ENCODE measurements at places on chromosomes 2 and 18.

DNA sequence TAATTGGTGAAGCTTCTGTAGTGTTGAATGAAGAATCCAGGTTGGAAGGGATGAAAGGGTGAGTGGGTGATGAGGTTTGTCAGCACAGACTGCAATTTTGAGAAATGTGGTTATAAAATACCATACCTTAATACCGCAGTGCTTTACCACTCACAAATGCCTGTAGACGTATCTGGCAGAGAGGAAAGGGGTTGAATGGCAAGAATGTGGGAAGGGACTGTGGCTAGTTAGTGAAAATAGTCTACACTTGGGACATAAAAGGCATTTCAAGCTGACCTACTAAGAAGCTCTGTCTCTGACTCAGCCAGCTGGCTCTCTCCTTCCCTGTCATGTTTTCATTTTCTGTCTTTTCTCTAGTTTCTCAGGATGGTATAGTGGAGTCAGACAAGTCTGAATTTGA is 25.1 kb downstream of the CDK15 start:
- DNase-seq = no peak

- no peak for DNase-seq
Observed at GRCh38 chr2:182667315-182667695, 48.8 kb upstream of the DNAJC10 start.

DNA sequence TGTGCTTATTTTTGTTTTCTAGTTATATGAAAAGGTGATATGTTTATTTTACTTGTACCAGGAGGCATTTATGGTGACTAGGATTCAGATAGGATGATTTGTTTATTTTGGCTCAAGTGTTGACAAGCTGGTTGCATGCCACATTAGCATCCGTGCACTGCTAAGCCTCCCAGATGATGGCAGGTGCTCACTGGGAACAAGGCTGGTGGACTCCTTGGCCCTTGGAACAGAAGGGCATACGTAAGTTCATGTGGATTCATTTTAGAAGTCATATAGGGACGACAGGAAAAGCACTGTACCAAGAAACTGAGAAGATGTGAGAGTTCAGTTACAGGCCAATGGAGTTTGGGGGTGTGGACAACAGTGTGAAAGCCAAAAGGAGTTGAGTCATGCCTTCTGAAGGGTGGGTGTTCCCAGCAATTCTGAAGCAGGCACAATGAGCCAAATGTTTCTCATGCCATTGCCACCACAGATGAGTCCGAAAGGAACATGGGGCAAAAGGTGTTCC is 166.2 kb downstream of the PHLPP1 start:
- no peak for DNase-seq

- no peak for DNase-seq
Observed at GRCh38 chr2:140589696-140590095, 1541.1 kb downstream of the LRP1B start.

GRCh38 chr2:227710986-227711385 is 6.8 kb downstream of the SLC19A3 start:
- no peak for DNase-seq

DNA sequence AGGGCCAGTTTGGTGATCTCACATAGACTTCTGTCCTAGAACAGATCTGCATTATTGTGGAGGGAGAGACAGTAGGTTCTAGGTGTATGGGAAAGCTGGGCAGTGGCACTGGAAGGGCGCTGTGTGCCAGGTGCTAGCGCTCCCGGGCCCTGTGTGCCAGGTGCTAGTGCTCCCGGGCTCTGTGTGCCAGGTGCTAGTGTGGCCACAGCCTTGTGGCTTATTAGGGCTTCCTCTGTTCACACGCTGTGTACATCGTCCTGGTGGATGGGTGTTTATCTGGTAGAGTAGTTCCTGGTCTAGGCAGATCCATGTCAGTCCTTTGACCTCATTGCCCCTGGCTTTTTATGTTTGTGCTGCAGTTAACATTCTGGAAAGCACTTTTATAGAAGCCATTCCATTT is 263.4 kb downstream of the AGAP1 start:
- no peak for DNase-seq

DNA sequence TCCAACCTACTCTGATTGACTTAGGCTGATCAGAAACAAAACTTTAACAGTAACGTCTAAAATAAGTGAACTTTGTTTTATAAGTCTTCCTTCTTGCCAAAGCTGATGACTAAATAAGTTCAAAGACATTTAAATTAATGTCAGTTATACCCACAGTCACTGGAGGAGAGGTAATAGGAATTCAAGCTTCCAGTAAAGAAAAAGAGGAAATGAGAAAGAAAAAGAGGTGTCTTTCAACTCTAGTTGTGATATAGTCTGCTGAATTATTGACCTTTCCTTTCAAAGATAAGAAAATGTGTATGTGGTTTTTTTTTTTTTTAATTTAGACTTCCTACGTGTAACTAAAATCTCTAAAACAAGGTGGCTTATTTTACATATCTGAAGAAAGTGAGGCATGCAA is 191.5 kb downstream of the SLC8A1 start:
- DNase-seq = no peak

DNA sequence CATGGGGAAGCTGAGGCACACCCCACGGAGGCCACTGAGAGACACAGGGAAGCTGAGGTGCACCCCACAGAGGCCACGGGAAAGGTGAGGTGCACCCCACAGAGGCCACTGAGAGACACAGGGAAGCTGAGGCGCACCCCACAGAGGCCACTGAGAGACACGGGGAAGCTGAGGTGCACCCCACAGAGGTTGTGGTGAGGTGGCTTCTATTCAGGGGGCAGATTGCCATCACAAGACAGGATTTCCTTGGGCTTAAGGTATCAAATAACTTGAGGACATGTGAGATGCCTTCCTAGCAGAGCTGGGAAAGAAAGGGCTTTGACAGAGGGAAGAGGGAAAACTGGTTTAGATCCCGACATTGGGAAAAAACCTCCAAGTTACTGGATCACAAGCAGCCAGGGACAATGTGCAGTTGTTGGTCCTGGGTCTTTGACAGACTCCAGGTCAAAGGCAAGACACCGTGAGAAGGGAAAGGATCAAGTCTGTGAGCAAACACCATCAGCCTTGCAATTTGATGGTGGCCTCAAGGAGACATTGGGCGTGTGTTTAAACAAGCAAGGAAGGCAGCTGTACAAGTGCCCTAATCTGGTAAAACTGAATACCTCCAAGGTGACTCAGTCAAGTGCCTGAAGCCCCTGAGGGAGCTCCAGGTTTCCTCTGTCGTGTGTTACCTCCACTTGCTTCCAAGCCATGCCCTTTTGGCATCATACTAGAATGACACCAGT is 133.2 kb upstream of the EPAS1 start:
- DNase-seq = no peak

- no peak for DNase-seq
Observed at GRCh38 chr2:223416815-223417610, 185.1 kb downstream of the SCG2 start.

DNA sequence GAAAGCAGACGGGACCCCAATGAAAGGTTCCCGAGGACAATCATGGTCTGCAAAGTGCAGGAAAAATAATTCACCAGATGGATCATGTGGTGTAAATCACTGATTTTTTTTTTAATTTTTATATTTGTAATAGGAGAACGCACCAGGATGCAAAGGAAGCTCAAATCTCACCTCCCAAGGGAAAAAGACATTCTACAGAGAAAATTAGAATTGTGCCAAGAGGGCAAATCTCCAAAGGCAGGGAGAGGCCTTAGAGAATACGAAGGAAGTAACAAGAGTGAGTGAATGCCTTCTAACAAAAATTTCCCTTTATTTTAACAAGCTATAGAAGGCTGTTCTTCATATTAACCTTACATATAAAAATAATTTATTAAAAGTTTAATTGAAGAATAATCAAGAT is 90.9 kb downstream of the ANKRD44 start:
- no peak for DNase-seq

DNA sequence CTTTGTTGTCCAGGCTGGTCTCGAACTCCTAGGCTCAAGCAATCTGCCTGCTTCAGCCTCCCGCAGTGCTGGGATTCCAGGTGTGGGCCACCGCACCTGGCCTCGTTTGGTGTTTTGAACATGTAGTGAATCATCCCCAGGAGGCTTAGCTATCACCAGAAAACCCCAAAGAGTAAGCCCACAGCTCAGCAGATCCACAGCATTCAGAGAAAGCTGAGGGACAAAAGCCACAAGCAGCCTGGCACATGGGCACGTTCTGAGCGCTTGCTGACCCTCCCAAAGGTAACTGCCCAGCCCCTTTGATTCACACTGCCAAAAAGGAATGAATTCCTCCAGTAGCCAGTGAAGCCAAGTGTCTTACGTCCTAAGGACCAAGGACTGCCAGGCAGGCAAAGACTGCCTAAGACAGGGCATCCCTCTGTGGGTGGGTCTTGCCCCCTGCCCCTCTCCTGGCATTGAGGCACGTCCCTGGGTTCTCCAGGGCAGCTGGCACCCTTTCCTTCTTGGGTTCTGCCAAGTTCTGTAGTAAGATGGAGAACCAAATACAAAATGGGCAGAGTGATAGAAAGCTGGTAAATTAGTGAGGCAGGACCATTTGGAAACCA is 31.7 kb downstream of the MBP start:
- no peak for DNase-seq

DNA sequence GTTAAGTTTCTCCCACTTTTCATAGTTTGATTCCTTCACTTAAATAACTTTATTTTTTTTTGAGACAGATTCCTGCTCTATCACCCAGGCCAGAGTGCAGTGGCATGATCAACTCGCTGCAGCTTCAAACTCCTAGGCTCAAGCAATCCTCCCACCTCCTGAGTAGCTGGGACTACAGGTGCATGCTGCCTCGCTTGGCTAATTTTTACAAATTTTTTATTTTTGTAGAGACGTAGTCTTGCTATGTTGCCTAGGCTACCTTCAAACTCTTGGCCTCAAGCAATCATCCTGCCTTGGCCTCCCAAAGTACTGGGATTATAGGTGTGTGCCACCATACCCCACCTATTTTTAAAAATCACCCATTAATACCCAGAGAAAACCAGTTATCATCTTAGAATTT is 14.2 kb upstream of the WIPF1 start:
- DNase-seq = no peak

- DNase-seq = peak; percentile 20
Observed at GRCh38 chr2:218429911-218430692, 11.2 kb downstream of the VIL1 start.
